ENCODE measurements at places on chromosomes 7 and 10.
A peak's percentile ranks its signal among the peaks of the same experiment; 100 is the strongest.

DNA sequence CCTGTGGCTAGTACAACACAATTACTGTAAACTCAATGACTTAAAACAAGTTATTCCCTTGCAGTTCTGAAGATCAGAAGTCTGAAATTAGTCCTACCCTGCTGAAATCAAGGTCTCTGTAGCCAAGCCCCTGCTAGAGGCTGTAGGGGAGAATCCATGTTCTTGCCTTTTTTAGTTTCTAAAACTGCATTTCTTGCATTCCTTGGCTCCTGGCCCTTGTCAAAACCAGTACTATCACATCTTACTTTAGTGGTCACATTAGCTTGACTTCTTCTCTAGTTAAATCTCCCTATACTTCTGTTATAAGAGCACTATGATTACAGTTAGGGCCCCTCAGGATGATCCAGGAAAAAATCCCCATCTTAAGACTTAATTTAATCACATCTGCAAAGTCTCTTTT lies 567.0 kb downstream of the GFRA1 start:
- DNase-seq, result no peak

GRCh38 chr7:45150199-45150598 lies 7.4 kb upstream of the RAMP3 start:
- DNase-seq, result peak; percentile 23

DNA sequence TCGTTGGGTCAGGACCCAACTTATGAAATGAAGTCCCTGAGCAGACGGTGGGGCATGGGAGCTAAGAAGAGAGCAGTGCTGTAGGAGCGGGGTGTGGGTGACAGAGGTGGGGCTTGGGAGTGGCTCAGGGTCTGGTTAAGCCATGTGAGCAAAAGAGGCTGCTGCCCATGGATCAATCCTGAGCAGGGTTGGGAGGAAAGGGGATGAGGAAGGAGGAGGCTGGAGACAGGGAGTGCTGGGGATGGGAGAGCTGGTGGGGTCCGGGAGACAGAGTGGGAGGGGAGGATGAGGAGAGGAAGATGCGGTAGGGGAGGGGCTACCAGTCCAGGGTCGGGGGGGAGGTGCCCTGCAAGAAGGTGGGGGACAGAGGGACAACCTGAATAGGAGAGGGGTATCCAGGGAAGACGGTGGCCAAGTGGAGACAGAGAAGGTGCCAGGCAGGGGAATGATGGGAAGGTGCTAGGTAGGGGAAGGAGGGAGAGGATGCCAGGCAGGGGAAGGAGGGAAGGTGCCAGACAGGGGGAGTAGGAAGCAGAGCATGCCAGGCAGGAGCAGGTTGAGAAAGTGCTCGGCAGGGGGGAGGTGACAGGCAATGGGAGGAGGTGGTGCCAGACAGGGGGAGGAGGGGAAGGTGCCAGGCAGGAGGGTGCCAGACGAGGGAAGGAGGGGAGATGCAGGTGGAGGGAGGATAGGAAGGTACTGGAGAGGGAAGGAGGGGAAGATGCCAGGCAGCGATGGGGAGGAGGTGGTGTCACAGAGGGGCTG lies 27.5 kb upstream of the SMARCD3 start:
- DNase-seq, result no peak

- DNase-seq, result no peak
Observed at GRCh38 chr10:33052263-33052875, 94.3 kb upstream of the ITGB1 start.

GRCh38 chr7:26648554-26648953 lies 215.8 kb downstream of the SKAP2 start:
- no peak for DNase-seq

DNA sequence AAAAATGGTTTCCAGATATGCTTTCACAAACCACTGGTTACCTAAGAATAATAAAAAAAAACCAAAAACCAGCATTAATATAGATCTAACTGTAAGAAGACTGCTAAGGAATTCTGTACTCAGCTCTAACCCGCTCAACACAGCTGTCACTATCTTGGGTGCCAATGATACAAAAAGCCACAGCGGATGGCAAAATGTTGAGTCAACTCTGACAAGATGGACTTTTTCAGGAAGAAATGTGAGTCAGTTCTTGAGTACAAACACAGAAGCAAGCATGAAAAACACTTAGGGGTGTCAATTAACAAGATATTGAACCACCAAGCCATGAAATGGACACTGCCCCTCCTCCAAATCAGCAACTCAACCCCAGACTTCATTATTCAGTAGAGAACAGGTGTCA lies 55.0 kb downstream of the CTTNBP2 start:
- DNase-seq, result no peak

- DNase-seq, result no peak
Observed at GRCh38 chr10:89926736-89927135, 225.3 kb downstream of the KIF20B start.

- DNase-seq, result no peak
Observed at GRCh38 chr10:98308669-98309365, 40.8 kb upstream of the LOXL4 start.

GRCh38 chr10:30755441-30755953 lies 125.9 kb upstream of the LYZL2 start:
- no peak for DNase-seq

- DNase-seq, result no peak
Observed at GRCh38 chr10:77458986-77459590, 178.5 kb downstream of the KCNMA1 start.

DNA sequence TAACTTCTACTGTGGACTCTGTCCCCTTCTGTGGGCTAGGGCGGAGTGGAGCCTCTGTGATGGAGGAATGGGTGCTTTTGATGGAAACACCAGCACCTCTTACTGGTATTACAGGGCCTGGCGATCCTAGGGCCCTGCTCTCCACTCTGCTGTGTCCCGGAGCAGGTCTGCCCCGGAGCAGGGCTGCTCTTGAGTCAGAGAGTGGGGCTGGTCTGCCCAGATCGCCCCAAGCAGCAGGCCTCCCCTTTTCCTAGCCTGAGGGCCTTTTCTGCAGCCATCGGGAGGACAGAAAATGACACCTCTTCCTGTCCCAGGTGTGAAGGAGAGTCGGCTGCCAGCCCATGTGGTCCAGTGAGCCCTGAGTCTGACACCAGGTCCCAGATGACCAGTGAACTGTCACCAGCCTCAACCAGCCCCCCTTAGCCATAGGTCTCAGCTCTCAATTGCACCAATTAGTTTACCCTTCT lies 1.4 kb downstream of the ZNF282 start:
- DNase-seq, result no peak

- DNase-seq, result no peak
Observed at GRCh38 chr7:30904561-30904960, 7.1 kb upstream of the AQP1 start.

DNA sequence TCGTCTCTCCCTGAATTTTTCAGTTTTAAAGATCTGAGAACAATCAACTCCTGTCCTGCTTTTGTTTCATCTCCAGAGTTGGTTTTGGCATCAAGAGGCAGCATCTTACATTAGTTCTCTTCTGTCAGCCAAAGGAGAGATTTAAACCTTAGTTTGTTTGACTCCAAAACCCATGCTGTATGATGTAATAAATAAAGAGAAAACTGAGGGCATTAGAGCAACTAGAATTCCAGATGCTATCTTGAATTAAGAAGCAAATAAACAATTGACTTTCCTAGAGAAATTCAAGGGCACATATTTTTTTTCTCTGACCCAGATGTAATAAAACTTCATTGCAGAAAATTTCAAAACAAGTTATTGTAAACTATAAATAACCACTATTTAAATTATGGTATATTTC lies 54.4 kb downstream of the INHBA start:
- no peak for DNase-seq

DNA sequence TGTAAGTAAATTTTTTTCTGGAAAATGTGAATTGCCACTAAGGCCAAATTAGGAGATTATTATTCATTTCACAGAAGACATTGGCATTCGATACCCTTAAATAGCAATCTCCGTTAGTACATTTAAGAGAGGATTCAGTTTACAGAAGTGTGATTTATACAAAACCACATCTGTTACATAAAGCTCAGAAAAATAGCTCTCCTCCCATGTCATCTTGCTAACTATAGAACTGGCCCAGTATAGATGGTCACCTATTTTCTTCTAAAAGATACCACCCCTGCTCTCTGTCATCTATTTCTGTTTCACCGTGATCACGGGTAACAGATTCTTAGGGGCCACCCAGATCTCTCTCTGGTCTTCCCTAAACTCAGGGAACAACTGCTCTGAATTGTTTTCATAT lies 119.1 kb downstream of the HIP1 start:
- no peak for DNase-seq

- no peak for DNase-seq
Observed at GRCh38 chr10:96415891-96416554, 57.2 kb upstream of the OPALIN start.

DNA sequence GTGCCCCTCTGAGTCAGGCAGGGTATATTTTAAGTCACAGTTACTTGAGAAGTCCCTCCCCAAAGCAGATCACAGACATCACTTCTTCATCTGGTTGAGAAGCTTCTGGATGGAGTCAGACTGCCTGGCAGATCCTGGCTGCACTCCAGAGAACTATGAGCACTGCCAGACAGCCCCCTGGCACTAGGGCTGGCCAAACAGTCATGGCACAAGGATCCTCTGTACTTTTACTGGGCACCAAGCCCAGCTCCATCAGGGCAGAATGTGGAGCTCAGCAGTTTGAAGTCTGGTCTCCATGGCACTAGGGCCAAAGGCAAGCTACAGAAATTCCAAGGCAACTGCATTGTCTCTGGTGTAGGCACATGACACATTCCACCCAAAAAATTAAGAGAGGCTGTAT lies 162.1 kb downstream of the NRG3 start:
- no peak for DNase-seq

- no peak for DNase-seq
Observed at GRCh38 chr7:132103718-132104117, 472.6 kb downstream of the PLXNA4 start.

- DNase-seq, result no peak
Observed at GRCh38 chr10:126749015-126749655, 78.6 kb upstream of the C10orf90 start.

GRCh38 chr7:87598234-87599009 lies 2.3 kb downstream of the ABCB1 start:
- no peak for DNase-seq

DNA sequence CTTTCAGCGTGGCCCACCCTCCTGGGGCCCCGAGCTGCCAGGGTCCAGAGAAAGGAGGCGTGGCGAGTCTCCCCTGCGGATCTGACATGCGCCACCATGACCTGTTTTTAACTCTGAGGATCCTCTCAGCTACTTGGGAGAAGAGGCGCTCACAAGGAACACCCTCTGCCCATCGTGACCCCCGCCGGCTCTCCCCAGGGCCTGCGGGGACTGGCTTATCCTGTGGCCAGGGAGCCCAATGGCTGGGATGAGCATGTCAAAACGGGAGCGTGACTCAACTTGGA lies 93.7 kb downstream of the EBF3 start:
- DNase-seq, result no peak

GRCh38 chr10:101330631-101331225 lies 23.2 kb upstream of the BTRC start:
- DNase-seq, result no peak

- no peak for DNase-seq
Observed at GRCh38 chr7:115822380-115822779, 208.2 kb downstream of the TFEC start.

DNA sequence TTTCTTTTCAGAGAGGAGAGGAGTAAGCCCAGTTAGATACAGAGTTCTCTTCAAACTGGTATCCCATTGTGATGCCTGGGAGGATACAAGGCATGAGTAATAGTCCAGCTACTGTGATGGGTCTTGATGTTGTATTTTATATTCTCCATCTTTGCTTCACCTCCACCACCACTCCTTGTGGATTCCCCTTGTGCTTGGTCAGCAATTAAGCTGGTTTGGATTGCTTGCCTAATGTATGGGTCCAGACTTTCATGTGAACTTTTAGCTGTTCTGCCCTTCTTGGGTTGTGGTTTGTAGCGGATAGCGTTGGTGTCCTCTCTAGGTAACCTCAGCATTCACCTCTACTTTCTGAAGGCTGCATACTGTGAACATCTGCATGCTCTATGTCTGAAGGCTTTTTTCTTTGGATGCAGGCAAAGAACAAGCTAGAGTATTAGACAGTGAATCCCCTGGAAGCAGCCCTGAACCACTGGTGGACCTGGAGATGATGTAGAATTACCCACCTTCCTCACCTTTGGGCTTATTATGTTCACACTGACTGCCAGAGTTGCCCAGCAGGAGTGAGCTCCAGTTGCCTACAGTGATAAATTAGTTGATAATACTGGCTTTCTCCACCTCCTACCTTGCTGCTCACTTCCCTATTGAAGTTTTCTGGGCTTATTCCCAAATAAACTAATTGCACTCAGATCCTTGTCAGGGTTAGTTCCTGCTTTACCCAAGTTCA lies 126.5 kb upstream of the MTPN start:
- DNase-seq, result no peak

GRCh38 chr10:132562916-132563456 lies 25.4 kb downstream of the INPP5A start:
- peak; percentile 56 for DNase-seq

GRCh38 chr10:71933651-71934050 lies 30.5 kb upstream of the CHST3 start:
- no peak for DNase-seq
